ENCODE measurements at places on chromosomes 3 and 15. TPM values are rescaled to one million over a fixed set of nuclear protein-coding genes. Genes with fewer than 3 reads are reported as not detected.

Gene WDR93
- polyA plus RNA-seq, result not detected

Gene NMNAT3
- polyA plus RNA-seq, result 5.8 TPM

DNA sequence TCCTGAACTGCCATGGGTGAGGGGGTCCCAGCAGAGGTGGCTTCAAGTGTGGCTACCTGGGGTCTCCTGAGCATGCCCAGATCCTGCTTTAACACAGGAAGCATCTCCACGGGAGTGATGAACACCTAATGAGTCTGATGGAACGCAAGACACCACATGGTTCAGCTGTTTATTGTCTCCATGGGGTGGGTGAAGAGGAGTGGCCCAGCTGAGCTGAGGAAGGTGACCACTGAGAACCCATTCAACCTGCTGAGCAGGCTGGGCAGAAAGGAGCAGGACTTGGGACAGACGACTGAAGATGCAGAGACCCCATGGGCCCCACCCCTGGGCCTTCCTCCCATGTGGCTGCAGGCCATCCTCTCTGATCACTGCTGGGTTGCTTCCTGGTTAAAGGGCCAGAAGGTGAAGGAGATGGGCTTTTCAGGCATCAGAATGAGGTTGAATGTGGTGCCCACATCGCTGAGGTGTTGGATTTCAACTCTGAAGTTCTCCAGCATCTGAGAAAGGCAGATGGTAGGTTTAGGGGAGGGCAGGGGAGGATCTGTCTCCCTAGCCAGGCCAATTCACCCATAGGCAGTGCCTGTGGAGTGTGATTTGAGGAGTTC, 29.7 kb downstream of the CYP11A1 start:
- no peak for DNase-seq

- no peak for DNase-seq
These were observed 160.1 kb upstream of the BHLHE40 start for GRCh38 chr3:4818986-4819693.

- DNase-seq, result no peak
These were observed 749 bp downstream of the RSRC1 start for GRCh38 chr3:158110658-158111018.

- DNase-seq, result no peak
These were observed 54.4 kb upstream of the KIF23 start for GRCh38 chr15:69359722-69360121.

Gene ANKRD63
- polyA plus RNA-seq, result not detected

DNA sequence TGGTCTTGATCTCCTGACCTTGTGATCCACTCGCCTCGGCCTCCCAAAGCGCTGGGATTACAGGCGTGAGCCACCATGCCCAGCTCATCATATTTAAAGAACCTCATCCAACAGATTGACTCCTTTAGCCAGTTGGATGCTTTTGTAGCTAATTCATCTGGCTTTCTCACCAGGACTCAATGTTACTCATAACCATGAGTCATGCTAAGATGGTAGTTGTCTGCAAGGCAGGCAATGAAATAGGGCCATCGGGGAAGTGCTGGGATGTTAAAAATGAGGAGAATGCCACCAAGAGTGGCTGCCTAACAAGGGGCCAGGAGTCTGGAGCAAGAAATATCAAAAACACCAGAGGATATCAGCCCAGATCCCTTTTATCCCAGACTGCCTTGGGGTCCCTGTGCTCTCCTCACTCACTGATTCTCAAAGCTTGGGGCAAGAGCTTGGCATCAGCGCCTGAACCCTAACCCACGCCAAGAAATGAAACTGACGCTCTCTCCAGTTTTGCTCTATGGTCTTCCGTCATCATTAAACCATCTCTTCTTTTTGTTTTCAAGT, 7.4 kb upstream of the PCOLCE2 start:
- DNase-seq, result no peak

DNA sequence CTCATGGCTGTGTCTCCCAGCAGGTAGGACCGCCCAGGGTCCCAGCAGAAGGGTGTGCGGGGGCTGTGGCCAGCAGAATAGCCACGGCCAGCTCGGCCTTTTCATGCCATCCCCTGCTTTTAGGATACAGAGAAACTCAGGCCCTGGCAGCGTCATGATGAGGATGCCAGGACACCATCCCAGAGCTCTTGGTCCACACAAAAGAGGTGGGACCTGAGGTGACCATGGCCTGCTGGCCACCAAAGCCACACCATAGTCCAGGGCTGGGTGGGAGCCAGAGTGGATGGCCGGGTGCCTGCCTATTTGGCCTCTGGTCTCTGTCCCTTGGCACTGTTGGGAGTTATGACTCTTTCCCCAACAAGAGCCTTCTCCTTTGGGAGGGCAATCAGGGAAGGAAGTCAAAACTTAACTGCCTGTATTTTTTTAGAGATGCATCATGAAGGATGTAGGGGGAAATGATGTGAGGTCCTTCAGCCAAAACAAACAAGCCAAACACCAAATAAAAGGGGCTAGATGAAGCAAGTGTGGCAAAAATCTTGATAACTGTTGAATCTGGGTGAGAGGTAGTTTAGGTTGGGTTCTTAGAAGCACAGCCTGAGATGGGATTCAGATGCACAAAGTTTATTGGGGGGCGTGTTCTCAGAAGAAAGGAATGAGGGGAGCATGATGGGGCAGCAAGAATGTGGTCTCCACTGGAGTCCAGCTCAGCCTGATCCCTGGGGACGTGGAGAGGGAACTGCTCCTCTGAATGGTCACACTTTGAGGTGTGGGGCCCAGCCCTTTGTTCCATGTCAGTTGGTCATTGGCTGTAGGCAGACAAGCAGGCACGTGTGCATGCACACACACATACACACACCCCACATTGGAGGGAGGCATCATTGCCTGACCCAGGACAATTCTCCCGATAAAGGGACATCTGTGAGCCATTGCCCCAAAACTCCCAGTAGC, 33.2 kb downstream of the SMAD6 start:
- DNase-seq, result no peak

DNA sequence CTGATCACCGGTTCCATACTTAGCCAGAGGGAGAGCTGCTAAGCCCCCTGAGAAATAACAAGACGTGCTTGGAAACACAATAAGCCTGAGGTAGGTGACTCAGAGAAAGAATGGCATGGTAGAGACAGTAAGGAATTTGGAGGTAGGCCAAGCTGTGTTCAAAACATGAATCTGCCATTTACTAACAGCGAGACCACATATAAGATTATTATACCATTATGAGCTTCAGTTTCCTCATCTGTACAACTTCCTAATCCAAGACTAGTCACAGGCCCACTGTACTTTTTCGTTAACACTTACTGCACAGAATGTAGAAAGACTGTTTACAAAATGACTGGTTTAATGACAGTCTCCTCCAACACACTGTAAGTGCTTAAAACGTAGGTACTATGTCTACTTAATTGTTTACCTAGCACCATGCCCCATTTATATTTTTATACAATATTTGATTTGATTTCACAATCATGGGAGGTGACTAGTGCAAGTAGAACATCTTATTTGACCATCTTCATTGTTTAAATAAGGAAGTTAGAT, 25.7 kb downstream of the ATOSA start:
- no peak for DNase-seq

- DNase-seq, result no peak
These were observed 6.4 kb downstream of the CMSS1 start for GRCh38 chr3:99823723-99824711.

DNA sequence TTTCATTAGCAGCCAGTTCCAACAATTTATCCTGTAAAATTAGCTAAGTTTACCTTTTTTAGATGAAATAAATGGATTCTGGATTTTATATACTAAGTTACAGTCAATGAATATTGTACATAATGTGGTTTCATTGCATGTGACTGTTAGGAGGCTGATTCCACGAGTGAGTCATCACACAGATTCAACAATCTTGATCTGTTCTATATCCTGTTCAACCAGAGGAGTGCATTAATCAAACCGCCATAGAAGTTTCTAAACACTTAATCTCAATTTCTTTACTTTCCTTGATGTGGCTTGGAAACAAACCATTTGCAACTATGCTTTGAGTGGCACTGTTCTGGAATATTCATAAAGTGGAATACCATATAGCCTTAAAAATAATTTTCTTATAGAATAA, 15.3 kb downstream of the DNAJC13 start:
- DNase-seq, result no peak

Gene A4GNT
- not detected for polyA plus RNA-seq

DNA sequence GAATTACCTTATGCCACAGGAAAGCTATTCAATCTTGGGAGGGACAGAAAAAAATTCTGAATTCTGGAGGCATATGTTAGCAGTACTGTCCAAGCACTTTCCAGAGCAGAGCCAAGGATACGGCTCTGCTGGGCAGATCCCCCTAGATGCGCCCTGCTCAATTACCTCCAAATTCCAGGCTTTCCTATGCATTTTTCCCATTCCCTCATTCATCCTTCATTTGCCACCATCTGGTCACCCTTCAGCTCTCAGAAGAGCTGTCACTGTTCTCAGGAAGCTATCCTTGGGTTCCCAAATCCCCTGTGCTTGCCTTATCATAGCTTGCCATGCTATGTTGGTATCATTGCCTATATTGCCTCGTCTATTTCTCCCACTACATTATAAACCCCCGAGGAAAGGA, 45.2 kb downstream of the RYK start:
- no peak for DNase-seq

- no peak for DNase-seq
These were observed 1.3 kb downstream of the CAV3 start for GRCh38 chr3:8734908-8735307.

- no peak for DNase-seq
These were observed 32.5 kb downstream of the BCL2L10 start for GRCh38 chr15:52080031-52080430.

GRCh38 chr15:67832031-67832551, 6.8 kb downstream of the SKOR1 start:
- no peak for DNase-seq

Gene CKMT1B
- polyA plus RNA-seq, result not detected

DNA sequence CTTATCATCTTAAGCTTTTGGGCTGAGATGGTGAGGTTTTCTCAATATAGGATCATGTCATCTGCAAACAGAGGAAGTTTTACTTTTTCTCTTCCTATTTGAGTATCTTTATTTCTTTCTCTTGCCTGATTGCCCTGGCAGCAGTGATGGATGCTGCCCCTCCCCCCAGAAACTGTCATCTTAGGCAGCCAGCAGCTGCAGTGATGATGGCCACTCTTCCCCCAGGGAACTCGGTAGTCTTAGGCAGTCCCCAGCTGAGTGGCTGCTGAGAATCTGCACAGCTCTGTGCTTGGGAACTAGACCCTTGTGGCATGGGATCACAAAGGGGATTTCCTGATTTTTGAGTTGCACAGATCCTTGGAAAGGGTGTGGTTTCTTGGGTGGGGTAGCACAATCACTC, 791.1 kb upstream of the ALCAM start:
- DNase-seq, result no peak

Gene CCNB2
- not detected for polyA plus RNA-seq

Gene FEZF2
- not detected for polyA plus RNA-seq

- no peak for DNase-seq
These were observed 3.9 kb downstream of the B4GALT4 start for GRCh38 chr3:119236756-119237155.

DNA sequence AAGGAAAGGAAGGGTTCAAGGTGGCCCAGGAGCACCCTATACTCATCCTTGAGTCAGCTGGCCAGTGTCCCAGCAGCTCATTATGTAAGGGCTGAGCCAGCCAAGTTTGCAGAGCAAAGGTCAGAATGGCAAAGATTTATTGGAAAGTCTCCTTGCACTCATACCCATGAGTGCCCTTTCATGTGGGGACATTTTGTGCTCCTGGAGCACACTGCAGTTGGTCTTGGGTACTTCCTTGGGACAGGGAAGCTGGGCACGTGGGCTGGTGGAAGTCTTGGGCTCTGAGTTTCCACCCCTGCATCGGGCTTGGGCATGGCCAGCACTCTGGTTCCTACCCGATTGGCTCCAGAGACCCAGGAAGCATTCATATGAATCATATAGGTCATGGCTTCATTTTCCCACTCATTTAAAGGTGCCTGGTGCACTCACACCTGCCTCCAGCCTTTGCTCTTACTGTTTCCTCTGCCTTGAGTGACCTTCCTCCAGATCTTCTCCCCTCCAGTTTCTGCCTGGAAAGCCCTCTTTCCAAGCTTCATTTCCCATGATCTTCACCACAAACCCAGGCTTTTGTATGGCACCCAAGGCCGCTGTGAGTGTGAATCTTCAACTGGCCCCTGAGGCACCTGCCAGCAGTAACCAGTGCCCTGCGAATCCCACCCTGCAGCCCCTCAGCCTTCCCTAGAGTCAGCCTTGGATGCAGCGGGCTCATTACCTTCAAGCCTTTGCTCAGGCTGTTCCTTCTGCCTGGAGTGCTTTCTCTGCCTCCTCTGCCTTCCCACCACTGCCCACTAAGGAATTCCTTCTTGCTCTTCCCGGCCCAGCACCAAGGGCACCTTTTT, 10.5 kb upstream of the PRKCD start:
- DNase-seq, result no peak

Gene PARP16
- polyA plus RNA-seq, result 39.3 TPM

DNA sequence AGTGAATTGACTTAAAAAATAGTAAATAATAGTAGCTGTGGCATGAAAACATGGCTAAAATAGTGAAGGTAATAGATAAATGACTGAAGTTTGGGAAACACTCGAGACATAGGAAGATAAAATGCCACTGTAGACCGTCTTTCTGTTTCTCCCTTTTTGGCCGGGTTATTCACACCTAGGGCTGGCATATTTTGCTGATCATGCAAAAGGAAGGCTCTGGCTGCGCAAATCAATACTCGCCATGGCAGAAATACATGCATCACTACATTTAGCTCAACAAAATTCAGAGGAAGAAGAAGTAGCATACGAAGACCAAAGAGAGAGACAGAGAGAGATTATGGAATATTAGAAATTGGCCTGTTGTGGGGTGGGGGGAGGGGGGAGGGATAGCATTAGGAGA, 242.2 kb upstream of the KBTBD8 start:
- no peak for DNase-seq

- no peak for DNase-seq
These were observed 83.9 kb downstream of the CHSY1 start for GRCh38 chr15:101167753-101168462.

- peak; percentile 37 for DNase-seq
These were observed 665 bp downstream of the GLB1 start for GRCh38 chr3:33096093-33096868.

- DNase-seq, result no peak
These were observed 241.9 kb upstream of the PEX5L start for GRCh38 chr3:180278583-180279188.

- DNase-seq, result no peak
These were observed 40.1 kb downstream of the ADAMTSL3 start for GRCh38 chr15:83694015-83694414.

DNA sequence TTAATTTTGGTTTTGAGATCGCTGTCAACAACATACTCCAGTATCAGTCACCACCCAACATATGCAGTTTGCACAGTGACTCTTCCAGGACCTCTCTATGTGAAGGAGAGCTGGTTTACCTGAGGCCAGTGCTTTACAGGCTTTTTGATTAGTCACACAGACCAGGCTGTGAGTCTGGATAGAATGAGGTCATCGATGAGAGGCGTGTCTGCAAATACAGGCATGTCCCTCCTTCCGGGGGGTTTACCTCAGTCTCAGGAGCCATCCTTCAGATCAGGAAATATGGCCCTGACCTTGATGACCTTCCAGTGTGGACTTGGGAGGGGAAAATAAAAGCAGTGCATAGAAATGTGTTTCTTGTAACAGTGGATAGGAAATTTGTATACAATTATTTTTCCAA, 46.9 kb downstream of the KBTBD12 start:
- no peak for DNase-seq

Gene ITIH3
- 0.40 TPM for polyA plus RNA-seq
